Small intestine (tissue), 16 donors: ENCODE measurements at places on chromosomes 5 and 9. TPM values are rescaled to one million over a fixed set of nuclear protein-coding genes. Genes with fewer than 3 reads are reported as not detected.

Gene RXFP3
- not detected for polyA plus RNA-seq

GRCh38 chr9:132970324-132971062, 8.0 kb upstream of the GFI1B start:
- DNase-seq = peak; percentile 63

DNA sequence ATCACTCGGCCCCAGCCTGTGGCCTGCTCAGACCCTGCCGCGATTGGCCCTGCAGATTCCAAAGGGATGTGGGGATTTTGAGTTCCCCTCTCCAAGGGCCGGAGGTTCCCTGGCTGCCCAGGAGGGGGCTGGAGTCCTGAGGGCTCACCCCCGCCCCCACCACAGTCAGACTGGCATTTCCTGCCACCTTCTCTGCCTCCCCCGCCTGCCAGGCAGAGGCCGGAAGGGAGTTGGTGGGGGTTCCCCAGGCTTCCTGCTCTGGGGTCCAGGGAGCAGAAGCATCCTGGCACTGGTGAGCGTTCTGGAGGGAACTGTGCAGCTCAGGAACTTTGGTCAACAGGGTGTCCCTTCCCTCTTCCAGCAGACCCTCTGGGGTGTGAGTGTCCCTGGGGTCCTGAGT, 70.6 kb downstream of the RXRA start:
- DNase-seq = no peak

DNA sequence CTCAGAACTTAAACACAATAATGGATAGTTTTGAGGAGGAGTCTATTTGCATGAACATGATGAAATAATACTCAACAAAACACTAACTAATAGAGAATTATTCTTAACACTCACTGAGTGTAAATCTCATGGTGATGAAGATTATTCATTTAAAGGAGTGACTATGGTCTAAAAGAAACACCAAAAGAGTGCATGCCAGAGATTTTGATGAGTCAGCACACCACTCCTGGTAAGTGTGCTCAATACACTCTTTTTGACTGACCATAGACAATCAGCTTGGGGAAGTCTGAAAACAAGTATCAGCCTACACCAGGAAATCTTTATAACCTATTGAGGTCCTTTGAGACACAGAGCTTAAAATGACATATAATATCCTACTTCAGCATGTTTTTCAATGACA, 6.8 kb upstream of the FST start:
- DNase-seq = no peak

DNA sequence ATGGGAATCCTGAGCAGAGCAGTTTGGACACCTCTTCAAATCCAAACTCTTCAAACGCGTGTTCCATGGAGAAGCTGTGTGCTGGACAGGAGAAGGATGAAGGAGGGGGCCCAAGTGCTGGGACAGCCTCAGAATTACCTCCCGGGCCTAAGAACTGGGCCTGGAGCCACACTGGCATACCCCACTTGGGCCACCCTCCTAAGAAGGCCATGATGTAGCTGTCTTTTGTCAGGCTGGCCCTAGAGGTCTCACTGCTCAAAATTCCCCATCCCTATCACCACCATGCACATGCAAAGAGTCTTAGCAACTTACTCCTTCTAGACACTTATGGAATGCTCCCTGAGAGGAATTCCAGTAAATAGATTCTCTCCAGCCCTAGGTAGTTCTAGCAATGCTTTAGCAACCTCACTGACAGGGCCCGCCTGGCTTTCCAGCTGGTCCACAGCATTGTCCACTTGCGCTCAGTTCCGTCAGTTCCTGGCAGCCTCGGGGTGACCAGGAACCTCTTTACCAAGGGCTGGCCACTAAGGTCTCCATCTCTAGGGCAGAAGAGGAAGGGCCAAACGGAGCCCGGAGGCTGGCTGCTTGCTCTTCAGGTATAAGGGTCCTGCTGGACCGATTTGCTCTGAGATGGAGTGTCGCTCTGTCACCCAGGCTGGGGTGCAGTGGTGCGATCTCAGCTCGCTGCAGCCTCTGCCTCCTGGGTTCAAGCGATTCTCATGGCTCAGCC, 75.3 kb downstream of the RGS3 start:
- DNase-seq = no peak

DNA sequence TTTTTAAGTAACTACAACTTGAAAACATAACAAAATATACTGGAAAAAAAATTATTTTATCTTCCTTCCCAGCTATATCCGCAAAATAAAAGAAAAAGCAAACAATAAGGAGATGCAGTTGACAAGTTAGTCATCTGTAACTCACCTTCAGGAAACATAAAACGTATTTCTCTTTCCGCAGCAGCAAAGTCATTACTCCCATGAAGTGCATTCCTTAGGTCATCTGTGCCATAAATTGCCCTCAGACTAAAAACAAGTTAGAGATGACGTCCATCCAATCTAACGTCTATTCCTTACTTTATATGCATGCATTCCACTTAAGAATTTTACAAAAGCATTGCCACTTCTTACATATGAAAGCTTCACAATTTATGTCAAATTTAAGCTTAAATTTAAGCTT, 10.9 kb downstream of the NME5 start:
- DNase-seq = no peak
